ENCODE measurements at places on chromosomes 1 and 21. TPM values are rescaled to one million over a fixed set of nuclear protein-coding genes. Genes with fewer than 3 reads are reported as not detected.

DNA sequence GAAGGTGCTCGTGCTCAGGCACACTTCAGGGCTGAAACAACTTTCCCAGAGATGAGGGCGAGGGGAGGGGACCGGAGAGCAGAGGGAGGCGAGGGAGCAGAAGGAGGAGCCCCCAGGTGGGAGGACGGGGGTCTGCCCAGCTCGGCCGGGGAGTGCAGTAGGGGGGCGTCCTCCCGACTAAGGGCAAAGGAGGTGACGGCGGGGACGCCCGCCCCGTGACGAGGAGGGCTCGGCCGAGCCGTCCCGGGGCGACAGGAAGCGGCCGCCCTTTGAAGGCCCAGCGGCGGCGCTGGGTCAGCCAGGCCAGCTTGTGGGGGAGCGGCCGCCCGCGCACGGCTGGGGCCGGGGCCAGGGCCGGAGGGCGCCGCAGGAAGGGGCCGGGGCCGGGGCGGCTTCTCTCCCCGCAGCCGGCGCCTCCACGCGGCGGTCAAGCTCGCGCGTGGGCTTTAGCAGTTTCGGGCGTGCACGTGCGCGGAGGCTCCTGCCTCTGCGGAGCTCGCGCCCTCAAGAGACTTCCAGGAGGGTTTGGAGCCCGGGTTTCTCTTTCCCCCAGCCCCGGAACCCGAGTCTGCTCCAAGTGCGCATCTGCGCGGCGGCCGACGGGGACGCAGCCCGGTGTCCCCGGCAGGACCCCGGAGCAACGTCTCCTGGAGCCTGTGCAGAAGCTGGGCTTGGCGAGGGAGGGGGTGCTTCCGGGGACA lies 100.8 kb upstream of the SLC45A1 start:
- H3K36me3 ChIP-seq = no peaks in the 10 kb centered on the region
- DNase-seq = no peak
- peaks cover 60% of the 10 kb centered on the region for H3K27me3 ChIP-seq
- peak overlapping the region; percentile 4 for H3K4me3 ChIP-seq
- no peaks in the 10 kb centered on the region for H3K4me1 ChIP-seq

- no peaks in the 10 kb centered on the region for H3K27me3 ChIP-seq
- H3K36me3 ChIP-seq = no peaks in the 10 kb centered on the region
- no peak overlapping the region for H3K27ac ChIP-seq
- DNase-seq = no peak
- H3K4me3 ChIP-seq = no peak overlapping the region
- H3K4me1 ChIP-seq = no peaks in the 10 kb centered on the region
These were observed 893.4 kb upstream of the ADGRL4 start for GRCh38 chr1:79899914-79900313.

DNA sequence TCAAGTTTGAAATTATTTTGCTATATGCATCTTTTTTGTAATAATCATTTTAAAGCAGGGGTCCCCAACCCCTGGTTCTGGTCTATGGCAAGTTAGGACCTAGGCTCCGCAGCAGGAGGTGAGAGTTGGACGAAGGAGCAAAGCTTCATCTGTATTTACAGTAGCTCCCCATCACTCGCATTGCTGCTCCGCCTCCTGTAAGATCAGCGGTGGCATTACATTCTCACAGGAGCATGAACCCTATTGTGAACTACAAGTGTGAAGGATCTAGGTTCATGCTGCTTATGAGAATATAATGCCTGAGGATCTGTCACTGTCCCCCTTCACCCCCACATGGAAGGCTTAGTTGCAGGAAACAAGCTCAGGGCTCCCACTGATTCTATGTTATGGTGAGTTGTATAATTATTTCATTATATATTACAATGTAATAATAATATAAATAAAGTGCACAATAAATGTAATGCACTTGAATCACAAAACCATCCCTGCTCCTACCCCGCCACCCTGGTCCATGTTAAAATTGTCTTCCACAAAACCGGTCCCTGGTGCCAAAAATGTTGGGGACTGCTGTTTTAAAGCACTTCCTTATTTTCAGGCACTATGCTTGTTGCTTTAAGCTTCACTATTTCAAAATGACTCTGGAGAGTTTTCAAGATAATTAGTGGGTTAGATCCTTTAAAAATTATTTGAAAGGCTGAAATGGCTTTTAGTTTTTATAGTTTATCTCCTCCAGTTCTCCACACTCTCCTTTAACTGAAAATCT lies 74.8 kb downstream of the PLA2G4A start:
- no peaks in the 10 kb centered on the region for H3K27me3 ChIP-seq
- no peaks in the 10 kb centered on the region for H3K4me1 ChIP-seq

DNA sequence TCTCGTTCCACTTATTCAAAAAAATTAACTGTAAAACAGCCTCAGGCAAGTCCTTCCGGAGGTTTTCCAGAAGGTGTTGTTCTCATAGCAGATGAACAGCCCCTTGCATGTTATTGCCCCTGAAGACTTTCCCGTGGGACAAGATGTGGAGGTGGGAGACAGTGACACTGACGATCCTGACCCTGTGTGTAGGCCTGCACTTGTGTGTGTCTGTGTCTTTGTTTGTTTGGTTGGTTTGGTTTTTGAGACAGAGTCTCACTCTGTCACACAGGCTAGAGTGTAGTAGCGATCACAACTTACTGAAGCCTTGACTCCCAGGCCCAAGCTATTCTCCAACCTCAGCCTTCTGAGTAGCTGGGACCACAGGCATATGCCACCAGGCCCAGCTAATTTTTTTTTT lies 12.6 kb downstream of the ETV3L start:
- DNase-seq = no peak
- peaks cover 7% of the 10 kb centered on the region for H3K27me3 ChIP-seq
- no peak overlapping the region for H3K27ac ChIP-seq
- H3K36me3 ChIP-seq = no peaks in the 10 kb centered on the region
- H3K4me3 ChIP-seq = no peak overlapping the region

DNA sequence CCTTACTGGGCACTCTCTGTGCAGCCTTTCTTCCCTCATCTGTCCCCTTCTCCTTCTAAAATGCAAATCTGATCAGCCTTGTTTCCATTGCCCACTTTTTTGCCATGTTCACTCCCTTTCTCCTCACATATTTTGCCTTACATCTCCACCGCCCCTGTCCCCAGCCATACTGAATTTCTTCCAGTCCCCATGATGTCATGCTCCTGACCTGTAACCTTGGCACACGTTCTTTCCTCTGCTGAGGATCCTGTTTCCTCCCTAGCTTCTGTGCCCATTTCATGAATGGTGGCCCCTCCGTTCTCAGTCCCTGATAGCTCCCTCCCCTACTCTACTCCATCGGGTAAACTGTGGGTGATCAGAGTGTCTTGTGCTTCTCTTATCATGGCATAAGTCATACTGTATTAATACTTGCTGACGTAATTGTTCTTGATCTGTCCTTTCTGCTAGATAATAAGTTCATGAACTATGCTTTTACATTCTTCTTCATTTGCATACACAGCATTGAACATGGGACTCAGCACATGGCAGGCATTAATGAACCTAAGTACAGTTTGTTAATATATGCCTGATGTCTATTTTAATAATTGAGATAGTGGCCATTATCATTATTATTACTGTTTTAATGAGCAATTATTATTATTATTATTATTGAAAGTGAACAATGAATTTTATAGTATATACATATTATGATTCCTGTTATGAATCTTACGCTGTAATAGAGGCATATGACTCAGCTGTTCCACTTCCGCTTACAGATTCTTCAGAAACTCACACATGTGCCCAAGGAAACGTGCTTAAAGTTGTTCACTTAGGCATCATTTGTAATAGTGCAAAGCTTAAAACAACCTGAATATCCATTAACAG lies 28.5 kb downstream of the MAP3K21 start:
- no peak overlapping the region for H3K27ac ChIP-seq
- H3K27me3 ChIP-seq = no peaks in the 10 kb centered on the region
- no peak overlapping the region for H3K4me3 ChIP-seq
- no peaks in the 10 kb centered on the region for H3K4me1 ChIP-seq
- H3K36me3 ChIP-seq = no peaks in the 10 kb centered on the region

AMIGO1 gene
- 2.5 TPM for total RNA-seq

PBX1 gene
- 12.7 TPM for total RNA-seq

MATN1 gene
- 0.14 TPM for total RNA-seq

CELA2A gene
- total RNA-seq = 0.14 TPM

CR1 gene
- total RNA-seq = 1.5 TPM

Measured in thymus (tissue), 14 donors.